Uterus (tissue), 4 donors: ENCODE measurements at places on chromosomes 1 and 21.
A peak's percentile ranks its signal among the peaks of the same experiment; 100 is the strongest.

- peak; percentile 82 for DNase-seq
Measured at GRCh38 chr1:151762941-151763921, at the start of gene MRPL9. MRPL9 (minus strand) TSS chr1:151763496; CDS start chr1:151763479, 17 bp downstream.

DNA sequence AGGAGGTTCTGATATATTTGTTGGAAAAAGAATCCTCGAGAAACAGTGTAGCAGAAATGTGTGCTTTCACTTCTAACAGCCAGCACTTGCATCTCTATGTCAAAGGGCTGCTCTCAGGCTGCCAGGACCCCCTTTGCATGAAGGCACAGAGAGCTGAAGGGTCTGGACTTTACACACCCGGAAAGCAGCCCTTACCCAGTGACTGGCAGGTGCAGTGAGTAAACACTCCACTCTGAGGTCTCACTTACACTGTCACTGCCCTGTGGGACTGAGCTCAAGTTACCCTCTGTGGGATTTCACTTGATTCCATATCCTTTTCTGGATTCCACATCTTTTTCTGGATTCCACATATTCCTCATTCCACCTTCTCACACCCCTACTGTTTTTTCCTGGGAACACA, 40.8 kb upstream of the PPP2R5A start:
- no peak for DNase-seq

DNA sequence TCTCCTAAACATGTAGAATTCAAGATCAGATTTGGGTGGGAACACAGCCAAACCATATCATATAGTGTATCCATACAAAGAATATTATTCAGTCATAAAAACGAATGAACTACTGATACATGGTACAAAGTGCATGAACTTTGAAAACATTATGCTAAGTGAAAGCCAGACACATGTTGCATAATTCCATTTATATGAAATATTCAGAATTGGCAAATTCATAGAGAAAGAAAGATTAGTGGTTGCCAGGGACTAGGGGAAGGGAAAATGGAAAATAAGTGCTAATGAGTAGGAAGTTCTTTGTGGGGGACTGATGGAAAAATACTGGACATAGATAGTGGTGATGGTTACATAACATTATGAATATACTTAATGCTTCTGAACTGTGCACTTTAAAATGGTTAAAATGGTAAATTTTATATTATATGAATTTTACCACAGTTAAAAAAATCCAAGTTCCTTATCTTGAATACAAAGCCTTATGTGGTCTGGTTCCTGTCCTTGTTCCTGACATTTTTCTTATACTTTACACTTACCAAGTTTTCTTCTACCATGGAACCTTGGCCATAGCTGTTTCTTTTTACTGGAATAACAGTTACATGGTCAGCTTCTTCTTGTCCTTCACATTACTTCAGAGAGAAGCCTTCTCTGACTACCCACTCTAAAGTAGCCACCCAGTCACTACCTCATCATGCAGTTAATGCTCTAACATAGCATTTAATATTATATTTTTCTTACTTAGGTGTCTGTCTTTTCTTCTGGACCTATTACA, 64.0 kb downstream of the CCDC18 start:
- DNase-seq = no peak

- no peak for DNase-seq
Measured at GRCh38 chr1:9690440-9691107, 39.0 kb downstream of the PIK3CD start.

DNA sequence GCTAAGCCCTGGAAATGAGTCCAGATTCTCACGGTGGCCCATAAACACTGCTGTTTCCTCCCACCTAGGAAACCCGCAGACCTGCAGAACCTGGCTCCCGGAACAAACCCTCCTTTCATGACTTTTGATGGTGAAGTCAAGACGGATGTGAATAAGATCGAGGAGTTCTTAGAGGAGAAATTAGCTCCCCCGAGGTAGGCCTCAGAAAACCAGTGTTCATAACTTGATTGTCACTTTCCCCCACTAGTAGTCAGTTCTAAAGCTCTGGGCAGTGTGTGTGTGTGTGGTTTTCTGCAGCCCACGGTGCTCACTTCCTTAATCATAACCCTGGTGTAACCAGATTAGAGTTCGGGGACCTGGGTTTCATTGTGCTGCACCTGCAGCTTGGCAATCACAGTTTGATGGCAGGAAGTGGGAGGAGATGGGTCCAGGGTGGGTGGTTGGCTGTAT, 39.1 kb downstream of the CLIC6 start:
- DNase-seq = no peak

GRCh38 chr1:100759188-100759587, 39.6 kb downstream of the VCAM1 start:
- no peak for DNase-seq

GRCh38 chr1:232452117-232452516, 177.8 kb downstream of the SIPA1L2 start:
- DNase-seq = no peak
